ENCODE measurements at places on chromosomes 12 and 14. TPM values are rescaled to one million over a fixed set of nuclear protein-coding genes. Genes with fewer than 3 reads are reported as not detected.

PPFIA2 gene
- 0.66 TPM for total RNA-seq

LRTM2 gene
- total RNA-seq, result not detected

BCAT1 gene
- 4.7 TPM for total RNA-seq

GRCh38 chr12:112538740-112539139 is 120.0 kb downstream of the PTPN11 start:
- no peaks in the 10 kb centered on the region for H3K36me3 ChIP-seq
- no peak for DNase-seq
- H3K4me1 ChIP-seq, result no peaks in the 10 kb centered on the region
- H3K4me3 ChIP-seq, result no peak overlapping the region
- no peaks in the 10 kb centered on the region for H3K27me3 ChIP-seq

- no peaks in the 10 kb centered on the region for H3K36me3 ChIP-seq
- no peaks in the 10 kb centered on the region for H3K4me1 ChIP-seq
- no peaks in the 10 kb centered on the region for H3K27me3 ChIP-seq
- no peak overlapping the region for H3K4me3 ChIP-seq
These were observed 175.9 kb downstream of the PIWIL1 start for GRCh38 chr12:130513556-130513955.

DNA sequence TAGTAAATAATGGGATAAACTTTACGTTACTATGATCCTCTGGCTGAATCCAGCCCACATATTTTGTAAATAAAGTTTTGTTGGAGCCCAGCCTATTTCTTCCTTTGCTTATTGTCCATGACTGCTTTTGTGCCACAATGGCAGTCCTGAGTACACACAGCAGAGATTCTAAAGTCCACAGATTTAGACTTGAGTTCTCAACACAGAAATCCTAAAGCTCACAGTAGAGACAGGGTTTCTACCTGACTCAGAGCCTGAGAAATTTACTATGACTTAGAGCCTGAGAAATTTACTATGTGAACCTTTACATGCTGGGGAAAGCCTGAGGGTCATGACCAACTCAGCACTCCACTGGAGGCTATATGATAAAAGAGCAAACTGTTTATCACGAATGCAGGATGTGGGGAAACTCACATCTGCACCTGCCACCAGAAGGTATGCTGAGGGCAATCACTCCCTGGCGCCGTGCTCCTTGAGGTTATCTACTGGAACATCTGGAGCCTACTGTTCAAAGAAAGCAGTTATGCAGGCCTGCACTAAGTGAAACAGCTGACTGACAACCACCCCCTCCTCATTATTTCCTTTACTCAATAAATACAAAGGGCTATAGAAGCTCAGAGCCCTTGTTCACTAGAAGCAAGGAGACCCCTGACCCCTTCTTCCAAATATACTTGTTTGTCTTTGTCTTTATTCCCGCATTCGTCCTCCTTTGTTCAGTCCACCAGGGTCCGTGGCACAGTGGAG is 52.6 kb upstream of the BICD1 start:
- no peaks in the 10 kb centered on the region for H3K4me1 ChIP-seq
- H3K27me3 ChIP-seq, result no peaks in the 10 kb centered on the region
- H3K36me3 ChIP-seq, result no peaks in the 10 kb centered on the region
- no peak for DNase-seq
- H3K4me3 ChIP-seq, result no peak overlapping the region

DNA sequence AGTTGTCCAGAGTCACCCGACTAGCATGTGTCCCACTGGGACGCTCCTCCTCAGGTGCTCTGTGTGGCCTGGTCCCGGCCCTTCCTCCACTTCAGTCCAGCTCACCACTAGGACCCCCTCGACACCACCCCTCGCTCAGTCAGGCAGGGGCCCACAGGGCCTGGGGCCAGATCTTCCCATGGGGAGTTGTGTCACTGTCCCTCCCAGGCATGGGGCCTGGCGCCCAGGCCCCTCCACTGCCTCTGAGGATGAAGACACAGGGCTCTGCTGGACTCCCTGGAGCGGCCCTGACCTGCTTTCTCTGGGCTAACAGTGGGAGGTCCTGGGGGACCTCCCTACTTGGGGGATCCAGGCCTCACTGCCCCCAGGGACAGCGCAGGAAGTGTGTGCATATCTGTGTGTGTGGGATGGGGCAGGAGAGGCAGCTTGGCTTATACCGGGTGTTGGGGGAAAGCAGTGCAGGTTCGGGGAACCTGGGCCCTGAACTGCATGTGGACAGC is 43.8 kb downstream of the KRT80 start:
- H3K4me3 ChIP-seq, result no peak overlapping the region
- no peaks in the 10 kb centered on the region for H3K27me3 ChIP-seq
- no peak for DNase-seq

- no peak overlapping the region for H3K4me3 ChIP-seq
- H3K36me3 ChIP-seq, result no peaks in the 10 kb centered on the region
- DNase-seq, result no peak
- no peaks in the 10 kb centered on the region for H3K4me1 ChIP-seq
These were observed 258.6 kb upstream of the TMPO start for GRCh38 chr12:98256830-98257229.

DNA sequence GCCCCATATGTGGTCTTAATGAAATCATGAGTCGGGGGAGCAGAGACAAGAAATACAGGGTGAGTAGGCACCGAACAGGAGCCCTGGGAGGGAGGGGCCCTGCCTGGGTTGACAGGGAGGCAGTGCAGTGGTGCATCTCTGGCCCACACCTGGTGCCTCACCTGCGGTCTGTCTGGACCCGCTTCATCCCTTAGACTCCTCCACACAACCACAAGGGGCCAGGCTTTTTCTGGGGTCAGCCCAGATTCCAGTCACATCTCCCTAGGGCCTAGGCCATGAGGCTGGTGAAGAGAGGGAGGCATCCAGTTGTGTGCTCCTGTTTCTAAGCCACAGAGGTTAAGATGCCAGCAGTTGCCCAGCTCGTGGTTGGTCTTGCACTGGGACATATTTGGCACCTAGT is 343.3 kb upstream of the FKBP4 start:
- H3K4me3 ChIP-seq, result no peak overlapping the region
- no peak overlapping the region for H3K27ac ChIP-seq
- DNase-seq, result no peak
- no peaks in the 10 kb centered on the region for H3K27me3 ChIP-seq
- H3K4me1 ChIP-seq, result no peaks in the 10 kb centered on the region
- no peaks in the 10 kb centered on the region for H3K36me3 ChIP-seq

DNA sequence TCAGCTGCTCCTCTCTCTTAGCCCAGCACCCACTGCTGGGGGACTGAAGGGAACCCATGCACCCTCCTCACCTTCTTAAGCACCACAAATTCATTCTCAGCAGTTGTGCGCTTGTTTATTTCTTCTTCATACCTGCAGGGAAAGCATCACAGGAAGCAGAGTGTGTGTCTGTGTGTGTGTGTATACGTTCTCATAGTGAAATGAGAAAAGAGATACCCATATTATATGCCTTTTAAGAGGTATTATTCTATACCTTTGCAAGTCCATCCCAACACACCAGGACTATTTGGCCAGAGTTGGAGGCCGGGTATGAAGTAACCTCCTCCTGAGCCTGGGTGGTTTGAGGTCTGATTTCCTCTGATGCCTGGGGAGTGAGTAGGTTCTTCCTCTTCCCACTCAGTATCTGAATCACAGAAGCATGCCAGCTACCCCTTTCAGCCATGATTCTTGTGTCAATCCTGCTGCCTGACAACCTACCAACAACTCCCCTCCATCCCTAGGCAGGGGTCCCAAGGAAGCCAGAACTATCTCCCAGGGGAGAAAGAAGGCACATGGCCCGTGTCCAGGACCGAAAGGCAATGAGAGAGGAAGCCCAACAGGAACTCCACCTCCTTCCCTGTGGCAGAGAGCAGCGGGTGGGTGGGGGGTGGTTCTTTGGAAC is 3.0 kb downstream of the KRT73 start:
- DNase-seq, result no peak
- no peak overlapping the region for H3K4me3 ChIP-seq
- H3K27me3 ChIP-seq, result no peaks in the 10 kb centered on the region
- no peaks in the 10 kb centered on the region for H3K36me3 ChIP-seq
- H3K27ac ChIP-seq, result no peak overlapping the region

DNA sequence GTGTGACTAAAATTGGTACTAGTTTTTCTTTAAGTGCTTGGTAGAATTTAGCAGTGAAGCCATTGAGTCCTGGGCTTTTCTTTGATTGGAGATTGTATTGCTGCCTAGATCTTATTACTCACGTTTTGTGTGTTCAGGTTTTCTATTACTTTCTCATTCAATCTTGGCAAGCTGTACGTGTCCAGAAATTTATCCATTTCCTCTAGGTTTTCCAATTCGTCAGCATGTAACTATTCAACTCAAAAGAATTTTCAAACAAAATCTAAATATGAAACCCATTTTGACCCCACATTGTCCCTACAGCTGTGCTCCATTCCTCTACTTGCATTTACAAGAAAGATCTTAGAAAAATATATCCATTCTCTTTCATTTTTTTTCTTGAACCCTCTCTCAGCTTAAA is 1613.4 kb upstream of the SEL1L start:
- no peak overlapping the region for H3K27ac ChIP-seq
- DNase-seq, result no peak
- H3K4me1 ChIP-seq, result no peaks in the 10 kb centered on the region

- no peaks in the 10 kb centered on the region for H3K27me3 ChIP-seq
- no peaks in the 10 kb centered on the region for H3K36me3 ChIP-seq
- no peaks in the 10 kb centered on the region for H3K4me1 ChIP-seq
- H3K27ac ChIP-seq, result no peak overlapping the region
These were observed 242.3 kb downstream of the CCER1 start for GRCh38 chr12:90712671-90713070.

GRCh38 chr14:59190372-59190771 is 1.9 kb downstream of the DAAM1 start:
- no peaks in the 10 kb centered on the region for H3K36me3 ChIP-seq

- no peaks in the 10 kb centered on the region for H3K36me3 ChIP-seq
- DNase-seq, result no peak
- H3K4me3 ChIP-seq, result no peak overlapping the region
- H3K27me3 ChIP-seq, result no peaks in the 10 kb centered on the region
- H3K27ac ChIP-seq, result no peak overlapping the region
These were observed 553.1 kb downstream of the DIO2 start for GRCh38 chr14:79658221-79658620.

GRCh38 chr12:70721656-70722357 is 84.6 kb upstream of the PTPRB start:
- no peak overlapping the region for H3K4me3 ChIP-seq
- no peak for DNase-seq
- no peaks in the 10 kb centered on the region for H3K36me3 ChIP-seq
- H3K27ac ChIP-seq, result no peak overlapping the region

DNA sequence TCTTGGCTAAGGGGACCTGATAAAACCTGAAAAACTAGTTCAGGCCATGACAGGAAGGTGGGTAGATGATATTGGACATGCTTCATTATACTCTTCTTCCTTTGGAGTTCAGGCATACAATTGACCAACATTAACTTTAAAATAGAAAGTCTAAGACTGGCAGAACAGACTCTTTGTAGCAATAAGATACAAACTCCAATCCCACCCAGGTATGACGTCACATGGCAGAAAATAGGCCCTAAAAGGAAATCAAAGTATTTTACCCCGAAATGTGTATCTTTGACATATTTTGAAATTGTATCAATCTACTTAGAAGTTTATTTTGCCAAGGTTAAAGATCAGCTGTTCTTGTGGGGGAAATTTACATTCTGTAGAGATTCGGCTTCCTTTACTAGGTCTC is 198.1 kb upstream of the LRIG3 start:
- H3K36me3 ChIP-seq, result no peaks in the 10 kb centered on the region
- no peak overlapping the region for H3K4me3 ChIP-seq
- no peak for DNase-seq
- H3K27ac ChIP-seq, result no peak overlapping the region
- no peaks in the 10 kb centered on the region for H3K27me3 ChIP-seq

- no peak overlapping the region for H3K4me3 ChIP-seq
- H3K27ac ChIP-seq, result no peak overlapping the region
- H3K36me3 ChIP-seq, result no peaks in the 10 kb centered on the region
- H3K4me1 ChIP-seq, result no peaks in the 10 kb centered on the region
These were observed 22.9 kb upstream of the PTHLH start for GRCh38 chr12:27995406-27995805.

DNA sequence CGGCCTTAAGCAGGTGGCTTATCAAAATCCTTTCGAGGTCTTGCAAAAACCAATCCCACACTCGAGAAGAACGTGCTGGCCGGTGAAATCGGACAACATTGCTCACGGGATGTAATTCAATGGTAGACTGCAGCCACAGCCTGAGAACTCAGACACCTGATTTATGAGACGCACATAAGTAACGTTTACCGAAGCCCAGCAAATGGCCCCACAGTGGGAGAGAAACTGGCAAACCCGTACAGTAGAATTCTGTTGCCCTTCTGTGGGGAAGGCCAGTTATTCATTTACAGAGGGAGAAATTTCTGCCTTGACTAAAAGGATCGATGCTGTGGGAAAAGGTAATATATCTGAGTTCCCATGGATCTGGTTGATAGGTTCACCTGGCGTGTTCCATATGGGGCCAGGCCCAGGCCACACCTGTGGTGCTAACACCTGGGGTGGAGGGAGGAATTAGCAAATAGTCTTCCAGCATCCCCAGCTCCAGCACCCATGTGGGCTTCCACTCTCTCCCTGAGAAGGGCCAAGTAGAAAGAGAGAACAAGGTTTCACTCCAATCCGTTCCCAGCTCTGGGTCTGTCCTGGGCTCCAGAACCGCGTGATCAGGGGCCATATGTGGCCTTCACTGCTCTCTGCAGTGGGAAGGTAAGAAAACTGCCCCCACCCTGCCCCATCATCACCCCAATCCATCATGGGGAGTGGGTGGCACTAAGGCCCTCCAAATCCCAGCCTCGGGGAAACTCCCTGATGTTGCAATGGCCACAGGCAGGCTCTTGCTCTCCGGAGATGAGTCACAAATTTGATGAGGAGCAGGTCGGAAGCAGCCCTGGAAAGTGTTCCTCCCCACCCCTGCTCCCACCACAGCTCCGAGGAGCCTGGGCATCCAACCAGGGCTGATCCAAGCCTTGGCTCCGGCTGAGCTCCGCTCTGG is 12.7 kb downstream of the BDKRB1 start:
- H3K4me1 ChIP-seq, result peaks cover 11% of the 10 kb centered on the region
- H3K36me3 ChIP-seq, result no peaks in the 10 kb centered on the region
- H3K27me3 ChIP-seq, result no peaks in the 10 kb centered on the region
- peak; percentile 70 for DNase-seq
- no peak overlapping the region for H3K4me3 ChIP-seq
- no peak overlapping the region for H3K27ac ChIP-seq

- peaks cover 8% of the 10 kb centered on the region for H3K36me3 ChIP-seq
- H3K27me3 ChIP-seq, result no peaks in the 10 kb centered on the region
- no peak overlapping the region for H3K4me3 ChIP-seq
- H3K4me1 ChIP-seq, result no peaks in the 10 kb centered on the region
These were observed 59.7 kb downstream of the SCFD1 start for GRCh38 chr14:30681752-30682355.

GRCh38 chr12:127750076-127750840 is 516.7 kb upstream of the TMEM132C start:
- H3K36me3 ChIP-seq, result no peaks in the 10 kb centered on the region
- no peak for DNase-seq
- H3K4me3 ChIP-seq, result no peak overlapping the region
- H3K4me1 ChIP-seq, result no peaks in the 10 kb centered on the region
- no peak overlapping the region for H3K27ac ChIP-seq
- no peaks in the 10 kb centered on the region for H3K27me3 ChIP-seq
